ENCODE measurements at places on chromosomes 3 and 15.

DNA sequence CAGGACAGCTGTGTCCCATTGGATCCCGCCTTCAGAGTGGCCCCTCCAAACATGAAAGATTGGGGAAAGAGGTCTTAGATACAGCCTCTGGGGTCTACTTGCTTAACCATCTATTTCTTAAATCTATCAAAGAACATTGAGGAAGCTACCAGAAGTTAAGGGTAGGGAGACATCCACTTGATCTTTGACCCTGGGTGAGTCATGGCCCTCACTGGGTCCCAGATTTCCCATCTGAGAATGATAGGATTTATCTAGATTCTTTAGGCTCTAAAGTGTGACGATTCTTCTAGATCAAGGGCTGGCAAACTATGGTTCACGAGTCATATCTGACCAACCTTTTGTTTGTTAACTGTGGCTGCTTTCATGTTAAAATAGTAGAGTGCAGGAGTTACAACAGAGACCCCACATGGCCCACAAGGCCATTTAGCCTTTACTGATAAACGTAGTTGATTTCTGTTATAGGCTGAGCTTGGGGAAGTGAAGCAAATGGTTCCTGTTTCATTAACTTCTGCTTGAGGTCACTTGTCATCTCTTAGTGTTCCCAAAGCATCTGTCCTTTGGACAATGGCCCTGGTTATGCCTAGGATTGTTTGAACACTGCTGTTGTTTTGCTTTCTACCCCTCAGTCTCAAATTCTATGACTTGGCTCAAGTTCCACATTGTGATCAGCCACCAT lies 8.0 kb downstream of the MUC13 start:
- no peak for DNase-seq

DNA sequence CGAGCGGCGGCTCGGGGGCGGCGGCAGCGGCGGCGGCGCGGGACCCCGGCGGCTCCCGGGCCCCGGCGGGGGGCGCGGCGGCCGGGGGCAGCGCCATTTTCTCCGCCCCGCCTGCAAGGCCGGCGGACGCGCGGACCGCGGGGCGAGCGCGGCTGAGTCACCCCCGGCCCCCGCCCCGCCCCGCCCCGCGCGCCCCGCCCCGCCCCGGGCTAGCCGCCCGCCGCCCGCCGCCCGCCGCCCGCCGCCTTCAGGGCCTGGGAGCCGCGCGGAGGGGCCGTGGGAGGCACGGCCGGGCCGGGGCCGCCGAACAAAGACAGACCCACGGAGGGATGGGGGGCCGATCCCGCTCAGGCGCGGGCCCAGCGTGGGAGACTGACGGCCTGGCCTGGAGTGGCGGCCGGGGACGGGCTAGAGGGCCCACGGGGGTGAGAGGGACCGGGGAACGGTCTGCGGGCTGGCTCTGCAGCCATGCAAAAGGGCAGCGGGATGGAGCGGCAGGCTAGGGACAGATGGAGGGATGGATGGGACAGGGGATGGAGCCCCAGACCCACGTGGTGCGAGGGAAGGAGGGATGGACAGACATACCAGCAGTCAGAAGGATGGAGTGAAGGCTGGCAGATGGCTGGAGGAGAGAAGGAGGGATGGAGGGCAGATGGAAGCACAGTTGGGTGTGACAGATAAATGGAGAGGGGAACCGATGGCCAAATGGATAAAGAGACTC lies at the start of gene EIF4E3:
Gene EIF4E3, minus strand, starts transcription at position 132 of the 721 bp plus-strand sequence. Its CDS starts 35 bp downstream, at position 97.
- DNase-seq, result peak; percentile 51

DNA sequence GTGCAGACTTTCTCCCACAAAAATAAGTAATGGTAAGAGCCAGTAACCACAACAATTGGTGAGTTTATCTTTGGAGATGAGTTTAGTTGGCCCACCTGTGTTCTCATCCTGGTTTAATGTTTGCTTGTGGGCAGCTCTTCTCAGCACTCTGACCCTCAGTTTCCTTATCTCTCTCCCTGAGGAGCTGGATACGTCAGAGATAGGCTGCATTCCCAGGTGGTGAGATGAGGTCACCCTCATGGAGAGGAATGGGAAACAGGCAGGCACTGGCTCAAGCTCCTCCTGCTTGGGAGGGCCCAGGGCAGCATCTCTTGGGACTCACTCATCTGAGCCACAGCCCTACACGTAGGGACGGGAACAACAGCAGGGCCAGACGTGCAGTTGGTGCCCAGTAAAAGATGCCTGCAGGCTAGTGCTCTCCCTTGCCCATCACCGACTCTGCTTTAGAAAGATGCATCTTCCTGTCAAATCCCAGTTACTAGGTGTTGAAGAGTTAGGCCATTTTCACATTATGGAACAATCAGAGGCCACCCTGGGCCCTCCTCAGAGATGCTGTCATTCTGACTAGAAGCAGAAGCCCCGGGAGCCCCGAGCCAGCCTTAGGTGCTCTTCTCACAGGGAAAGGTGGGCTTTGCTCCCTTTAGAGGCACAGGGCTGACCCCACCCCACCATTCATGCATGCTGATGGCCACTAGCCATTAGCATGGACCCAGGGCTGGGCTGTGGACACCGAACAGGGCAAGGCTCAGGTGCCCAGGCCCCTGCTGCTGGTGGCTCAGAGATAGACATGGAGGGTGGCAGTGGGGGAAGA lies 59.7 kb downstream of the GRIP2 start:
- no peak for DNase-seq

DNA sequence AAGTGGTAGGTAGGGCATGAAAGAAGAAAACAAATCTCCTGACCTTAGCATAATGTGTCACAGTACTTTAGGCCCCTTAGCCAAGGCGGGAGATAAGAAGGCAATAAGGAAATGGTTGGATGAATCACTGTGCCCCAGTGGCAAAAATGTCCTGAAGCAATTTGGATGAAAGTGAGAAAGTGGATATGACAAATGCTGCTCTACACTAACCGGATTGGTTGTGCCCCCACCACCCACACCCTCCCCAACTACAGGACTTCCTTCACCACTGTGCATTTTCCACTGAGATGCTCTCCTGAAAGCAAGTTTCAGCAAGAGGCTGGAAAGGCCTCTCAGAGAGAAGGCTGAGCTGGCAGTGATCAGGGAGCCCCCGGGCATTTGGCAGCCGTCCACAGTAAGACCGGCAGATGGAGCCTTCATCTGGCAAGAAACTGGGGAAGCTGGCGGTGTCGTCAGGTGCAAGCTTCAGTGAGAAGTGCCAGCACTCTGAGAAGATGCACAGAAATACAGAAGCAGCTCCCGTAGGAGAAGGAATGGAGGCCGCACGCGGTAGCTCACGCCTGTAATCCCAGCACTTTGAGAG lies 63.8 kb downstream of the ATP1B3 start:
- no peak for DNase-seq

GRCh38 chr15:71691458-71692417 lies 118.6 kb upstream of the NR2E3 start:
- no peak for DNase-seq
